RCC 7860 (cell line): ENCODE measurements at places on chromosomes 7 and 10.

- no peak for DNase-seq
These were observed 895.7 kb downstream of the XPNPEP1 start for GRCh38 chr10:109027534-109028185.

- DNase-seq = no peak
These were observed 8.3 kb downstream of the COBL start for GRCh38 chr7:51308265-51308664.

DNA sequence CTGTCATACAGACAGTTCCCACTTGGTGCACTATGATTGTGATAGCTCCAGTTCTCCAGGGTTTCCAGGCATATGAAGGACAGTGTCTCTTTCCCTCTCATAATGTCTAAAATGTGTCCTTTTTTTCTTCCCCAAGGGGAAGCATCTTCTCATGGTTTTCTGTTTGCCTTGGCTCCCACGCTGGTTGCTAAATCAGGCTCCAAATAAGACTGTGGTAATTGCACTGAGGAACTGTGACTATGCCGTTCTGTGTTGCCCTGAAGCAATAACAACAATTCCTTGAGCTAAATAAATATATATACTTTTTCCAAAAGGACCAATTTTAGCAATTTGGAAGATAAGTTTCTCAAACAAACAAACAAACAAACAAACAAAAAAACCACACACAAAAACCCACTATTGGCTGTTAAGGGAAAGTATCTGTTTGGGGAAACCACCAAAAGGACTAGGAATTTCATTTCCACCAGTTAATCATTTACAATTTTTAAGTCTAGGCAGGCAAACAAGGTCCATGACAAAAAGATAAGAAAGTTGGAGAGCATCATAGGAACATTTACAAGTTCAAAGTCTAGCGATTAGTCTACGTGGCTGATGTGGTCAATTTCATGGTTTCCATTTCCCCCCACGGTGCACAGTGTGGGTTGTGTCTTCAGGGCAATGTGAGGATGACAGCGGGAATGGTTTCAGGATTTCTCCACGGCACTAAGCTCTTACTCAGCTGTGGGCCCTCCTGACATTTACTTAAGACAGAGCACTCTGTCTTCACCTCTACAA lies 62.4 kb downstream of the THNSL1 start:
- DNase-seq = peak; percentile 56

DNA sequence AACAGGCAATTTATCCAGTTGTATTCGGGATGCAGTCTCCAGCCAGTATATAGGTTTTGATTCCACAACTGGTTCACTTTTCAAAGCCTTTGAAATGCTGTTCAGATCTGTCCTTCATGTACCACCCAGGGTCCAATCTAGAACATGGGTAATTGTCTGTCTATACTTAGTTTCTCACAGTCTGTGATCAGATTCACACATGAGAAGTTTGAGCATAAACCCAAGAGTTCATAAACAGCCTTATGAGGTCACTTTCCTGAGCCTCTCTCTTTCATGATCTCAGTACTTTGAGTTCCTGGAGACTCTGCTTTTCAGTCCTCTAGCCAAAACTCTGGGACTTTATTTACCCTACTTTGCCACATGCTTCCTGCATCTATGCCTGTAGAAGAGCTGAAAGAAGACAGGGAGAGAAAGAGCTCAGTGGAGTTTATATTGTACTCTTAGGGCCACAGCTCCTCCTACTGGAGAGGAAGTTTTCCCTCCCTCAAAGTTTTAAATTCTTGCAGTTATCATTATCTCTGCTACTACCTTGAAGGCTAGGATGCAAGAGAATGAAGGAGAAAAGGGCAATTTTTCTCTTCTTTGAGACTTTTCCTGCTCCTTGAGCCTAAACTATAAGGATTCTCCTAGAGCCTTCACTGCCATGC lies 172.0 kb downstream of the ZEB1 start:
- DNase-seq = peak; percentile 39

DNA sequence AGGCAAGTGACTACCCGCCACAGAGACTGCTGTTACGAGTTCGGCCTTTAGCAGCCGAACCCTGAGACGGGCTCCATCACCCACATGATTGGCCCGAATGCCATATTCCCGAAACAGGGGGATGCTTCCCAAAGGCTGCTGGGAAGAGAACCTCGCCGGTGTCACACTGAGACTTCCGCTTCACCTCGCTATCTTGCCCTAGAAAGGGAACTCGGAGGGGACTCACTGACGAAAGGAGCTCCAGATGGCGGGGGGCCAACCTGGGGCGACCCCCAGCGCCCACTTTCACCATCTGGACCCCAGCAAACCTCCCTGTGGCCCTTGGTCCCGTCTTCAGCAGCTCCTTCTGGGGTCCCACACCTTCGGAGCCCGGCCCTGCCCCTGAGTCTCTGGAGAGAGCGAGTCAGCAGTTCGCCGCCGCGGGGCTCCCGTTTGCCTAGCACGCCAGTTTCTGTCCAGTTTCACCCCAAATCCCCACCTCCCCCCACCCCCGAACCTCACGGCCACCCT lies 529 bp downstream of the HPS1 start:
- no peak for DNase-seq

DNA sequence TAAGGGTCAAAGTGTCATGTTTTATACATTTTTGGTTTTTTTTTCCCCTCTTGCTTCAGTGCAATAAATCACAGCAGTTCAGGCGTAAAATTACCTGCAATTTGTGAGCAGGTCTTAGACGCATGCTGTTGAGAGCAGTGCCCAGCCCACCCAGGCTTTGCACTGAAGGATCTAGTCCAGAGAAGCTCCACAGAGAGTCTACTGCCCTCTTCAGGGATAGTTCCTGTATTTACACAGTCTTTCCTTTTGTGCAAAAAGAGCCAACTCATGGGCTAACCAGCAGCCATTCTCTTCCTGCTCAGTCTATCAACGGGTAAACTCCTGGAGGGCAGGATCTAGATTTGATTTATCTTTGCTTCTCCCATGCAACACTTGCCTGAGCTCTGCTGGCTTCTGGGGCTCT lies 82.2 kb upstream of the NAMPT start:
- DNase-seq = peak; percentile 23

DNA sequence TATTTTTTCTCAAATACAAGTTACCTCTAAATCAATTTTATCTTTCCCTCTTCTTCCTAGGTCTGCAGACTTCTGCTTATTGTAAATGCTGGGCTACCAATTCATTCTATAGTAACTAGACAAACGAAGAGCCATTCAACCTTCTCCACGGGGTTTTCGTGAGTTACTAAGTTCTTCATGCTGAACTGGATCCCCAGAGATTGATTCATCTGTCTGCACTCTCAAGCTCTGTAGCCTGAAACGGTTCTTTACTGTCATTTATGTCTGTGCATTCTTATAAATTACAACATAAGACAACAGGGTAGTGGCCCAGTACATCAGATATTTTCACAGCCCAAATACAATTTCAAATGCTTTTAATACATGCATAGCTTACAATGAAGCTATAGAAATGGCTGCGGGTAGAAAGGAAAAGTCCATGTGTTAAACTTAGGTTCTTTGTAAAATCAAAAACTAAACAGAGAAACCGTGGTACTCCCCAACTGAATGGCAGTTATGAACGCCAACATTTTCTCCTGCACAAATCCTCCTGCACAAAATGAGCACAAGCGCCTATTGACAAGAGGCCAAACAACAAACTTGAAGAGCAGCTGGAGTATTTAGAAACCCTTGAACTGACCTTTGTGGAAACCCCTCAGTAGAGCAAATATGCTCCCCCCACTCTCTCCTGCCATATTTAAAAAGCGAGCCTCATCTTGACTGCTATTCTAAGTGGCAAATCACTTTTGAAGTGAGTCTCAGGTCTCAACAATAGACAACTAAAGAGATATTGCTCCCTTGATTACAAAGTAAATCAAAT lies 20.7 kb downstream of the LAMB1 start:
- DNase-seq = no peak

DNA sequence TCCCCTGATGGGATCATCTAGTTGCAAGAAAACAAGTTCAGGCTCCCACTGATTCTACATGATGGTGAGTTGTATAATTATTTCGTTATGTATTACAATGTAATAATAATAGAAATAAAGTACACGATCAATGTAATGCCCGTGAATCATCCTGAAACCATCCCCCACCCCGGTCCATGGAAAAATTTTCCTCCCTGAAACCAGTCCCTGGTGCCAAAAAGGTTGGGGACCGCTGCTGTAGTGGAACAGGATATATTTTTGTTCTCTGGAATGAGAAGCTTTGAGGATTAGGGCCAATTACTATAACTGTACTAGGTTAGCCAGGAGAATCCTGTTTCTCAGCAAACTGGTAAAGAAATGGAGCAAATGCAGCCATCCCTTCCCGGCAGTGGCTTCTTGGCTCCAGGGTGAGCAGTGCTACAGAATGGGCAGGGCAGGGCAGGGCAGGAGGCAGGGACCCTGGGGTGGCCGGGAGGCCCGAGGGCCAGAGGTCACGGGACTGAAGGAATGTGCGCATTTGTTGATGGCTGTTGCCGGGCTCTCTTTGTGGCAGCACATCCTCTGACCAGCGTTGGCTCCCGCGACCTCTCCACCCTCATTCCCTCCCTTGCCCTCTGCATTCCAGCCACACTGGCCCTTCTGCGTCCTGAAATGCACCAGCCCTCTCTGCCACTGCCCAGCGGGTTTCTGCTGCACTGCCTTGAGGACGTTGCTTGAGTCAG lies 162.3 kb upstream of the NPS start:
- no peak for DNase-seq

DNA sequence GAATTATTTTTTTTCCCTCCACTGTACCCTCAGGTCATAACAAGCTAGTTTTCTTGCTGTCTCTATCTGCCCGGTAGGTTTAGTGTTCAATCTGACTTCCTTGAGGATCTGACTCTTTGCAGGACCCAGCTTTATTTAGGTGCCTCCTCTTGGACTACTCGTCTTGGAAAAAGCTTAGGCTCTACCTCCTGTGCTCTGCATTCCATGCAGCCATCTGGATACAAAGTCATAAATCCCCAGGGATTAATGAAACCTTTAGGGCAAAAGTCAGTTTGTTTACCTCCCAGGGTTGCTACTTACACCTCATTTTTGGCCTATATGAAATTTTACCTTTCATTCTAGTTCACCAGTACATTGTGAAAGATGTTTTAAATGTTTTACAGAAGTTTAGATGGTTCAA lies 8.0 kb downstream of the STAG3 start:
- no peak for DNase-seq
